Stimulated activated CD8-positive, alpha-beta memory T cell treated with anti-CD3 and anti-CD28 coated beads, Interleukin-4, amount 100 ng/mL, for 1 hour (primary cell): ENCODE measurements at places on chromosomes 4 and X.

- DNase-seq = no peak
These were observed 597.7 kb upstream of the TENM3 start for GRCh38 chr4:181645489-181645888.

DNA sequence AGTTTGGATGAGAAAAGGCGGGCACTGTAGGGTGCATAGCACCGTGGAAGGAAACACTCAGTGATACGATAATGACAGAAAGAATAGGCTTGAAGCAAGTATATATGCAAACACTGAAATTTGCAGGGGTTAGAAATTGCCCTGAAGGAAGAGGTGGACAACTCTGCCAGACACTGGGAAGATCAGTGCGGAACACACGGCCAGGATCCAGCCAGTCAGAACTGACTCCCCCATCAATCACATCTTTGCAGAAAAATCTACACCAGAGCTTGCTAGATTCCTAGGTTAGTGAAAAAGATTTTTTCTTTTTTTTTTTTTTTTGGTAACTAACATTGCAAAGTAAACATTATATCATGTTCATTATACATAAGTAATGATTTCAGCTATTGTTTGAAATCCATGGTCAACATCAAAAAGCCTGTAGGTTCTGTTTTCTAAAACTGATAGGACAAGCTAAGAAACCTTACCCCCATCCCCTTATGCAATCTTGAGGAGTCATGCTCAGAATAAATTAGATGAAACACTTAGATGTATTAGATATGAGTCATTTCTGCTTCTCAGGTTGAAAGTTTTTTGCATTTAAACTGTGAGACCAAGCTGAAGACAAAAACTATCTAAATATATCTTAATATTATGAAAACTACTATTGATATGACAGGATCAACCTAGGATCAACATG is 38.9 kb downstream of the TRIML1 start:
- no peak for DNase-seq

GRCh38 chr4:176287546-176287945 is 18.5 kb upstream of the ASB5 start:
- no peak for DNase-seq

GRCh38 chr4:13558881-13559280 is 14.6 kb upstream of the NKX3-2 start:
- no peak for DNase-seq

DNA sequence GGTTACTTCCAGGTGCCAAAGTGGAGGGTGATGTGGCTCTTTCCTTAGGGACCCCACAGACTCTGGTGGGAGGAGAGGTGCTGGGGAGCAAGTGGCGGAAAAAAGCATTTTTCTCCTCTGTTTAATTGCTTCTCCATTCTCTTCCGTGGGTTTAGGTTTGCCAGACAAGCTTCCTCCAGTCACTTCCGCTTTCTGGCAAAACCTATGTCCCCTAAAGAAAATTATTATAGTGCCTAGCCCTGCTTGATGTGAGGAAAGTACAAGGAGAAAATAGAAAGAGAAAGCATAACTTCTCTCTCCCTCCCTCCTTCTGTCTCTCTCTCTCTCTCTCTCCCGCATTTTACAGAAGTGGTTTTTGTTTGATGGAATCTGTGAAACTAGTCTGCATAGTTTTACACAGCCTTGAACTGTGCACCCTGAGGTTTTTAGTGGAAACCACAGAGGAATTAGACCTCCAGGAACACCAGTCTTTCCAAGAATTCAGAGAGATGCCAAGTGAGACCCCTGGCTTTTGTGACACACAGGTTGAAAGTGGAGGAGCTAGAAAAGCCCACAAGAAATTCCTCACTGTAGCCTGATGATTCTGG is 231.1 kb upstream of the ANXA3 start:
- DNase-seq = no peak

DNA sequence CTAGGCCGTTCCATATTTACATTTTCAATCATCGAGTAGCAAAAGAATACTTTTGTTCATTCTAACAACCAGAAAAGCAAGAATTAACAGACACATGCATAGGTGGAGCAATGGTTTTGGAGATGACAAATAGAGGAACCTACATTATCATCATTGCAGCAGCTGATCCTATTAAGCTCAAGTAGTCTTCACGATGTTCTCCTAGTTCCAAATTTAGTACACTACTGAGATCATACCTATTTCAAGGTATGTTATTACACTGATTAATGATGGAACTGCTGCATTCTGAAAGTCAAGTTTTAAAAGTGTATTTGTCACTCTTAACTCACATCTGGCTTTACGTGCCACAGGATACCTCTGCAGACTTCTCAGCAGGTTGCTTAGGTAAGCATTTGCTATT is 87.4 kb downstream of the ADGRA3 start:
- DNase-seq = no peak

- no peak for DNase-seq
These were observed 62.3 kb upstream of the ADAMTS3 start for GRCh38 chr4:72631296-72631695.

- no peak for DNase-seq
These were observed 58.7 kb downstream of the RWDD4 start for GRCh38 chr4:183600189-183600685.

- DNase-seq = no peak
These were observed 73.1 kb downstream of the QRFPR start for GRCh38 chr4:121307445-121308327.

GRCh38 chrX:17788956-17789562 is 51.8 kb downstream of the SCML1 start:
- no peak for DNase-seq

DNA sequence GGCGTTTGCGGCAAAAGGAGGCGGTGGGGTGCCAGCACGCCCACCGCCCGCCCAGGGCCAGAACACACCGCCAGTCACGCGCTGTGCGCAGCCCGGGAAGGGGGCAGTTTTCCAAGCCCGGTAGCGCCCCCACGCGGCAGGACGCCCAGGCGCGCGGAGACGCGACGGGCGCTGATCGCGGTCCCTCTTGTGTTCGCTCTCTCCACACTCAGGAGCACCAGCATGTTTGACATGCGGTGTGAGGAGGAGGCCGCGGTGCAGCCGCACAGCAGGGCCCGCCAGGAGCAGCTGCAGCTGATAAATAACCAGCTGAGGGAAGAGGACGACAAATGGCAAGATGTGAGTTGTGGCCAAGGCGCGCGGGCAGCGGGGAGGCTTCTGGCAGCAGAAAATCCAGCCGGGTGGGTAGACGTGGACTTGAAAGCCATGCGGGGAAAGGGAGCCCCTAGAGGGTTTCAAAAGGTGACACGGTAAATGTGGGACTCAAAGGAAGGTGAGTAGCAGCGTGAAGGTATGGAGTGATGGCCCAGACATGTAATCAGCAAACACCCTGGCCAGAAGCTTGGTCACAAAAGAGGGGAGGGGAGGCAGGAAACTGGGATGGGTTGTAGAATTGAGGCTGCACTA is 104.1 kb downstream of the PHOX2B start:
- no peak for DNase-seq

GRCh38 chrX:31057691-31058090 is 14.2 kb downstream of the FTHL17 start:
- DNase-seq = no peak

GRCh38 chr4:28845158-28845557 is 1875.0 kb upstream of the PCDH7 start:
- no peak for DNase-seq

GRCh38 chrX:3231766-3232165 is 114.7 kb downstream of the MXRA5 start:
- DNase-seq = no peak

DNA sequence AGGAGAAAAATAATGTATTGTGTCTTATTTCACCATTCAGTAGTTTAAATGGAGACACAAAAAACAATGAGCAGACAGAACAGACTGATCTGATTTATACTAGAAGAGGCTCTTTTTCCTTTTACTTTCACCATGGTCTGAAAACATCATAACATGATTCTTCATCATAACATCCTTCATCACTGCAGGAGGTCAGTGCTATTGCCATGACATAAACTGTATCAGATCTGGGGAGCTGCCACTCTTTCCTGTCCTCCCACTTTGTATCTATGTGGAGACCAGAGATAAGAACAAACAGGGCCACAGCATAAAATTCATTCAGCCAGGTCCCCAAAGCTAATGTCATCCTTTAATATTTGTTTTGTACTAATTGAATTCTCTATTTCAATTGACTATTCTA is 25.2 kb downstream of the SOD3 start:
- no peak for DNase-seq

DNA sequence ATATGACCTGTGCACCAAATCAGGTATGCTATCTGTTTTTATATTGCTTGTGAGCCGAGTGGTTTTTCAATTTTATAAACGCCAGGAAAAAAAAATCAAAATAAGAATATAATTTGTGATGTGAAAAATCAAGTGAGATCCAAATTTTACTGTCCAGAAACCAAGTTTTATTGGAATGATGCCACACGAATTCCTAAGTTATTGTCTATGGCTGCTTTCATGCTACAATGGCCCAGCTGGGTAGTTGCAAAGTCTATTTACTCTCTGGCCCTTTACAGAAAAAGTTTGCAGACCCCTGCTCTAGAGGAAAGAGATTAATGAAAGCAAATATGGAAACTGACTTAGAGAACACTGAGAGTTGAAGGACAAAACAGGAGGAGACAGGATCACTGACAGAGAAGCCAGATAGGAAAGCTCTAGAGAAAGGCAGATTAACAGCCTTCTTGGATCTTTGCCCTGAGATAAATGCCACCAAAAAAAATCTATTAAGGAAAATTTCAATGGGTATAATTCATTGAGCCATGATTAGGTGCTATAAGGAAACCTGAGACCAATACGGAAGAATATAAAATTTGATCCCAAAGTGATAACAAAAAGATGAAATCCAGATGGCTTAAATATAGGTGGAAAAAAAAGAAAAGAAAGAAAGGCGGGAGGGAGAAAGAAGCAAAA is 29.8 kb downstream of the PRSS12 start:
- DNase-seq = no peak

DNA sequence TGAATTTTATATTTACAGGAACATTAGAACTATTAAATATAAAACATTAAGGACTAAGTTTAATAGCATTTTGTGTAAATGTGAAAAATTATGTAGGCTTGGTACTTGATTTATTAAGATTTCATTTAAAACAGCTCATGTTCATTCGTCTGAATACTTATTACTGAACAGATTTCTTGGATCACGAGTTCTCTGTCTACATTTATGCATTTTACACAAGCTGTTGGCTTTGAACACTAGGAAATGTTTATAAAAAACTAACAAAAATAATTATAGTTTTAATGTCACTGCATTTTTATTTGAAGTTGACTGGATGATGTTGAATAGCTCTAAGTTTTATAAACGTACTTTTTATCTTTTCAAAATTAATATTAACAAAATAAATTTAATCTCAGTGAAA is 888.7 kb downstream of the CCSER1 start:
- no peak for DNase-seq

DNA sequence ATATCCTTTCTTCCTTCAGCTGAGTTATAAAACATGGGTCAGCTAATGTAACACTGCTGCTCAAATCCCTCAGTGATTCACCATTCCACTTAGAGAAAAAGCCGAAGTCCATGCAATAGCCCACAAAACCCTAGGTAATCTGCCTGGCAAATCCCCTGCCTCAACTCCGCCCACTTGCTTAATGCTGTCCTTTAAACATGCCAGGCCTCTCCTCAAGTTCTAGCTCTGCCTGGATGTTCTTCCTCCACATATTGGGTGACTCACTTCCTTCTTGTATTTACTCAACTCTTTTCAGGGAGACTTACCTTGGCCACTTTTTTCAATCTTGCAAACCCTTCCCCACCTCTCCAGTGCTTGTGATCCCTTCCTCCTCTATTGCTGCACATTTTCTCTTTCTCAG is 89.8 kb downstream of the EMCN start:
- no peak for DNase-seq

- peak; percentile 41 for DNase-seq
These were observed 28.8 kb upstream of the SOWAHD start for GRCh38 chrX:119729408-119730201.

- no peak for DNase-seq
These were observed 171.4 kb upstream of the ANXA3 start for GRCh38 chr4:78379991-78380729.

- no peak for DNase-seq
These were observed 439.8 kb upstream of the NR3C2 start for GRCh38 chr4:148881860-148882643.

GRCh38 chr4:76622126-76622525 is 187.1 kb downstream of the SHROOM3 start:
- no peak for DNase-seq

DNA sequence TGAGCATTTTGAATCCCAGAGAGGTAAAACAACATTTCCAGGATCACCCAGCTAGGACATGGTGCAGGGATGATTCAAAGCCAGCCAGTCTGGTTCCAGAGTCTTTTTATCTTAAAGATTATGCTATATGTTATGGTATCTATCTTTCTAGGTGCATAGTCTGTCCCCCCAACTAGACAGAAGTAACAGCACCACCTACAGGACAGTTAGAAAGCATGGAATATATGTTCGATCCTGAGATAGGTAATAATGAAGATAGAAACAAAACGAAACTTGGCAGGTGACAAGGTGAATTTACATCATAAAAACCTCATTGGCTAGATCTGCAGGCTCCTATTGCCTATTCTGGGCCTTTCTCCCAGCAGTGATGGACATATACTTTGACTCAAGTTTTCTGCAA is 723.2 kb downstream of the SMARCA1 start:
- DNase-seq = no peak

DNA sequence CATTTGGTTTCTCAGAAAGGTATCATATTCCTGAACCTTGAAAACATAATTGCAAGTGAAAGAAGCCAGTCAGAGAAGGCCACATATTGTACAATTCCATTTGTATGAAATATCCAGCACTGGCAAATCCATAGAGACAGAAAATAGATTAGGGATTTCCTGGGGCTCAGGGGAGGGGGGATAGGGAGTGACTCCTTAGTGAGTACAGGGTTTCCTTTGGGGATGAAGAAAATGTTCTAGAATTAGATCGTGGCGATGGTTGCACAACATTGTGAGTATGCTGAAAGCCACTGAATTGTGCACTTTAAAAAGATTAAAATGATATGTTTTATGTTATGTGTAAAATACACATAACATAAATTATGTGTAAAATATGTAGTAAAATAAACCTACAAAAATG is 10.3 kb downstream of the XPNPEP2 start:
- DNase-seq = no peak

DNA sequence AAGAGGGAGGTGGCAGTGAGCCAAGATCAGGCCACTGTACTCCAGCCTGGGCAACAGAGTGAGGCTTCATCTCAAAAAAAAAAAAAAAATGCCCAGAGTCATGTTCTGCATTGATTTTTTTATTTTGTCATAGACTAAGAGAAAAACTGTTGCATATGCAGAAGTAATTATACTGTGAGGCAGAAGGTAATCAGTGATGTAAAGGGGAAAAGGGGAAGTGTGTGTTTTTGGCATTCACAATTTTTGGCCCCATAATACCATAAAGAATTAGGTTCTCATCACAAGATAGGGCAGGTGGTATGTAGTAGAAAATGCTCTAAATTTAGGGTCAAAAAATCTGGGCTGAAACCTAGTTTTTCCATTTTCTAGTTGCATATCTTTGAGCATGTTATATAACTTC is 47.3 kb upstream of the GAB1 start:
- DNase-seq = no peak

DNA sequence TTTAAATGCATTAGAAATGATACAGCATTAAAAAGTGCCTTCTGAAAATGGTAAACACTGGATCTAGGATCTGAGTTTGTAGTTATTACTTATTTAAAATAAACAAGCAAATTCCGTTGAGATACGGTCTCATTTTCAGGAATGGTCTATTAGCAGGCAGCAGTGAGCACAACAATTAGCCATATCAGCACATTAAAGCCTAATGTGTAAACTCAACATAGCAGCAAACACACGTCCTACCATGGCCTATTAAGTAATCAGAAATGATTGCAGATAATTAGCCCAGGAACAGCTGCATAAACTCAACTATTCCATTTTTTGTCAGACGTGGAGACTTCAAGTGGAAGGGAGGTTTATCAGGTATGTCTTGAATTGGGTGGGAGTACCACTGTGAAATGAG is 61.8 kb downstream of the NEIL3 start:
- DNase-seq = no peak
